ENCODE measurements at places on chromosomes 6 and 20. TPM values are rescaled to one million over a fixed set of nuclear protein-coding genes. Genes with fewer than 3 reads are reported as not detected.

The TRMT6 gene
- 7.5 TPM for total RNA-seq

The PCED1A gene
- total RNA-seq = 26.6 TPM

The MAS1 gene
- total RNA-seq = 0.09 TPM

The SEL1L2 gene
- not detected for total RNA-seq

The TFEB gene
- total RNA-seq = 1.8 TPM

The LY6G6F gene
- total RNA-seq = not detected

The TRIM31 gene
- total RNA-seq = not detected

The TRAPPC3L gene
- 0.14 TPM for total RNA-seq

The TRIM10 gene
- total RNA-seq = not detected

The FAM217A gene
- total RNA-seq = not detected

The CLPSL1 gene
- not detected for total RNA-seq
